ENCODE measurements at places on chromosomes 4 and X.

- no peak for DNase-seq
Observed at GRCh38 chrX:129123795-129124194, 399.5 kb downstream of the SMARCA1 start.

DNA sequence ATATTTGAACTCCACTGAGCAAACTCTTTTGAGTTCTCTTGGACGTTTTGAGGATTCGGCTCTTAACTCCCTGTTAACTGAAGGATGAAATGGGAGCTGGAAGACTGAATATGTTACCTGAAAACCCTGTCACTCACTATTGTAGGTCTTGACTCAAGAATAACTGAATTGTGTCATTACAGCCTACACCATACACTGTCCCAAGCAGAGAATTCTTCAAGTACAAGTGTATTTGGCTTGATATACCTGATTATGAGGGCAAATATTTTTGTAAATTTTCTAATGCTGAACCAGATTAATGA lies 276.1 kb downstream of the CFAP299 start:
- DNase-seq: no peak

DNA sequence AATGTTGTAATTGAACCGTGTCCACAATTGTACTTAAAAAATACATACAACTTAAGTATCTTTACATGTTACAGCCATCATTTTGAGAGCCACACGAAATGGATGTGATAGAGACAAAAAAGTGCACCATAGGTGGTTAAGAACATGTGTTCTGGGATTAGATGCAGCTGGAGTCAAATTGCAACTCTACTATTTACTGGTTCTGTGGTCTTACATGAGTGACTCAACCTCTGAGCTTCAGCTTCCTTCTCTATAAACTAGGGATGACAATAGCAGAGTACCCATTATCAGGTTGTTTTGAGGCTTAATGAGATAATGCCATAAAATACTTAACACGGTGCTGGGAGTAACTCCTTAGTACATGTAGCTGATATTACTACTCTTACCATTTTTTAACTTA lies 130.4 kb downstream of the IDS start:
- DNase-seq: no peak

GRCh38 chrX:30530606-30531005 lies 47.0 kb downstream of the TASL start:
- no peak for DNase-seq

DNA sequence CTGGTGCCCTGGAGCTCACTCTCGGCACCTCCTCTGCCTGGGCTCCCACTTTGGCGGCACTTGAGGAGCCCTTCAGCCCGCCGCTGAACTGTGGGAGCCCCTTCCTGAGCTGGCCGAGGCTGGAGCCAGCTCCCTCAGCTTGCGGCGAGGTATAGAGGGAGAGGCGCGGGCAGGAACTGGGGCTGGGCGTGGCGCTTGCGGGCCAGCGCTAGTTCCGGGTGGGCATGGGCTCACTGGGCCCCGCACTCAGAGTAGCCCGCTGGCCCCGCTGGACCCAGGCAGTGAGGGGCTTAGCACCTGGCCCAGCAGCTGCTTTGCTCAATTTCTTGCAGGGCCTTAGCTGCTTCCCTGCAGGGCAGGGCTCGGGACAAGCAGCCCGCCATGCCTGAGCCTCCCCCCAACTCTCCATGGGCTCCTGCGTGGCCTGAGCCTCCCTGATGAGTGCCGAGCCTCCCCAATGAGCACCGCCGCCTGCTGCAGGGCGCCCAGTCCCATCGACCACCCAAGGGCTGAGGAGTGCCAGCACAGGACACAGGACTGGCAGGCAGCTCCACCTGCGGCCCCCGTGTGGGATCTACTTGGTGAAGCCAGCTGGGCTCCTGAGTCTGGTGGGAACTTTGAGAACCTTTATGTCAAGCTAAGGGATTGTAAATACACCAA lies 26.7 kb upstream of the FAM90A26 start:
- DNase-seq: no peak

- no peak for DNase-seq
Observed at GRCh38 chr4:102163404-102164140, 181.7 kb downstream of the SLC39A8 start.

DNA sequence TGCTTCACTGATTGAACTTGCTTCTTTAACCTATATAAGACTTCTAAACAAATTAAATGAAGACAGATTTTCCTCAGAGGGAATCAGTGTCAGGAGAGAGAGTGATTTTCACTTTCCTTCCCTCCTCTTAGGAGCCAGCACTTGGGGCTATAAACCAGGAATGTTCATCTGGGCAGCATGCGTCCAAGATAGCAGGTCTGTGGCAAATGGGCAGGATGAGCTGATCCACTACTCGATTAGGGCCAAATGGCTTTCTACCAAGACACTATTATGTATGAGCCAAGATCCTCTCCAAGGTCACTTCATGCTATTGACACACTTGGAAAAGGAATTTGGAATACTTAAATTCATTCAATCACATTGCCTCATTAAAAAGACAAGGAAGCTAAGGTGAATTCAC lies 203.9 kb upstream of the GRID2 start:
- no peak for DNase-seq

GRCh38 chrX:55714161-55714560 lies 3.4 kb upstream of the RRAGB start:
- DNase-seq: no peak

DNA sequence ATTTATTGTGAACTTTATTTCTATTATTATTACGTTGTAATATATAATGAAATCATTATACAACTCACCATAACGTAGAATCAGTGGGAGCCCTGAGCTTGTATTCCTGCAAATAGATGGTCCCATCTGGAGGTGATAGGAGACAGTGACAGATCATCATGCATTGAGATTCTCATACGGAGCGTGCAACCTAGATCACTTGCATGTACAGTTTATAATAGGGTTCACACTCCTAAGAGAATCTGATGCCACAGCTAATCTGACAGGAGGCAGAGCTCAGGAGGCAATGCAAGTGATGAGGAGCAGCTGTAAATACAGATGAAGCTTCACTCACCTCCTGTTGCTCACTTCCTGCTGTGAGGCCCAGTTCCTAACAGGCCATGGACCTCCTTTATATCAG lies 2170.2 kb downstream of the PCDH7 start:
- DNase-seq: no peak

- DNase-seq: peak; percentile 4
Observed at GRCh38 chrX:138191998-138192397, 519.5 kb downstream of the FGF13 start.

DNA sequence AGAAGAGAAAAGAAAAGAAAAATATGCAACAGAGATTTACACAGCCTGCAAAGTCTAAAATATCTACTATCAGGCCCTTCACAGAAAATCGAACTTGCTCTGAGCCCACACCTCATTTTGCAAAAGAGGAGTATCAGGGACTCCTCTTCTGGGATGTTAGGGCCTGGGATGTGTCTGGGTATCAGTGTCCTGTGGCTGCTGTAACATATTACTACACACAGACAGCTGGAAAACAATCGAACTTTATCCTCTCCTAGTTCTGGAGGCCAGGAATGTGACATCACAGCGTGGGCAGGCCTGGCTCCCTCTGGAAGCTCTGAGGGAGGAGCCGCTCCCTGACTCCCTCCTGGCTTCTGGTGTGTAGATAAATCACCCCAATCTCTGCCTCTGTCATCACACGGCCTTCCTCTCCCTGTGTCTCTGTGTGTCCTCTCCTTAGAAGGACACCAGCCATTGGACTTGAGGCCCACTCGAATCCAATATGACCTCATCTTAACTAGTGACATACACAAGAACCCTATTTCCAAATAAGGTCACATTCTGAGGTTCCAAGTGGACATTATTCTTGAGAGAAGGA lies 52.9 kb downstream of the PPP2R2C start:
- no peak for DNase-seq

DNA sequence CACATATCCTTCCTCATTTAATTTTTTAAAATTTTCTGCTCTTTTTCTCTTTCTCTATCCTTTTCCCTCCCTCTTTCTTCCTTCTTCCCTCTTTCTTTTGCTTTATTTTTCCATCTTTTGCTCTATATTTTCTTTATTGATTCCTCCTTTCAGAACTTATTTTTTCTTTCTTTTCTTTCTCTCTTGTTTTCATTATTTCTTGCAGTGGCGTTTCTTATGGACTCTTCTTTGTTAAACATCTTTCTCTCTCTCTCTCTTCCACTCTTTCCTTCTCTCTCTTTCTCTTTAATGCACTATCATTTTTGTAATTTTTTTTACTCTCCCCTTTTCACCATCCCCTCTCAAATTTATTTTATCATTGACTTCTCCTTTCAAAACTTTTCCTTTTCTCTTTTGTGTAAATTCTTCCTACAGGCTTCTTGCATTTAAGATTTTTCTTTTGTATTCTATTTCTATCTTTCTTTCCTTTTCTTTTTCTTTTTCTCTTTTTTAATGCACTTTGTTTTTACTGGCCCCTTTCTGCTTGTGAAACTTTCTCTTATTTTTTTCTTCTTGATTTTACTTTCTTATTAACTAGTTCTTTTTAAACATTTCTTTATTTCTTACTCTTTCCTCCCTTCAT lies 97.0 kb downstream of the RBMX2 start:
- no peak for DNase-seq

DNA sequence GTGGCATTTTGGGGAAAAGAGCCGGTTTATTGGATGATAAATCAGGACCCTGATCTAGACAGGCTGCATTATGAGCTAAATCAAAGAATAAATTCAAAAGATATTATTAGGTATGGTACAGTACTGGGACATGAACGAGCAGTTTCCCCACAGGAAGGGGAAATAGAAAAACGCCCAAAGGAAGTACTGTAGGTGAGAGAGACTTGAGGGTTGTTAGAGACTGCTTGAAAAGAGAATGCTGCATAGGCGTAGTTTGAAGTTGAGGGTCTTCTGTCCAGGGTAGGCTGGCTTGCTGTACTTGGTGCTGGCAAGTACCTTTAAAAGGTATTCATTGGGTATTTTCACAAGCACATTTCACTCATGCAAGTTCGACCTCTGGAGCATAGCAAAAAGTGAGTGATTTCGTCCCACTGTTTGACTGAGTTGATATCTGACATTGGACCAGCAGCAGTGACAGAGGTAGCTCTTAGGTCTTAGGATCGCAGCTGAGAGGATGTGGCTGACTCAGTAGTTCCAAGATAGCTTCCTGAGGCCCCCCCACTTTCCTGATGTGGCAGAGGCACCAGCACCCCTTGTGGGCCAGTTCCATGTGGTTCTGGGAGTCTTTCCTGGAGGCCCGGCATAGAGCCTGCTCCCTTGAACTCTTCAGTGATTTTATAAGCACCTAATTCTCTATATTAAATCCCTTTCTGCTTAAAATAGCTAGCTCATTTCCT lies 64.3 kb downstream of the TMEM131L start:
- no peak for DNase-seq

GRCh38 chr4:109424093-109424841 lies 9.3 kb upstream of the SEC24B start:
- no peak for DNase-seq

DNA sequence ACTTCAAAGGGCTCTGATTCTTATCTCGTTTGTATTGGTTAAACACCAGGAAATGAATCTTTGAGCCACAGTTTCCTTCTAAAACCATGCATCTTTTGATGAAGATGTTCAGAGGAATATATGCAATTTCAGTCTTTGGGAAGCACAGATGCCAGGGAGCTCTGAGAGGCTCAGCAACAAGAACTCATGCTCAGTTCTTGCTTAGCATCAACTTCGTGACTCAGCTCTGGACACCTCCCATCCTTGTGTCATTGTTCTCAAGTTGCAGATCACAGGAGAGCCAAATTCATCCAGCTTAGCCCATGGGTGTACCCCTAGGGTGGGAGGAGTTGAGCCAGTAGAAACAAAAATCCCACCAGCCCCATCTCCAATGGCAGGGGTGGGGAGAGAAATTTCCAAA lies 219.6 kb upstream of the MAOA start:
- DNase-seq: no peak

- DNase-seq: peak; percentile 20
Observed at GRCh38 chr4:10917566-10917965, 233.0 kb upstream of the CLNK start.

DNA sequence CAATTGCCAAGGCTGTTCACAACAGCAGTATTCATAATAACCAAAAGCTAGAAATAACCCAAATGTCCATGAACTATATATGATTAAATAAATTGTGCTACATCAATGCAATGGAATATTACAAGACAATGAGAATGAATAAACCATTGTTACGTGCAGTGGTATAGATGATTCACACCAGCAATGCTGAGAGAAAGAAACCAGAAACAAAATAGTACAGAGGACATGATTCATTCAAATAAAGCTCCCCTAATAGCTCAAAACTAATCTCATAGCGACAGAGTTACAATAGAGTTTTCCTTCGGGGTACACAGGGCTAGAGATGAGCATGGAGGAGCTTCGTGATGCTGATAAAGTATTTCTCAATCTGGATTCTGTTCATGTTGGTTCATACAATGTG lies 148.1 kb upstream of the SPANXN1 start:
- no peak for DNase-seq

GRCh38 chrX:112874614-112875013 lies 34.0 kb upstream of the AMOT start:
- no peak for DNase-seq
